ENCODE measurements at places on chromosomes 7 and 10.
A peak's percentile ranks its signal among the peaks of the same experiment; 100 is the strongest.

- H3K27ac ChIP-seq: no peak overlapping the region
- no peaks in the 10 kb centered on the region for H3K36me3 ChIP-seq
- no peaks in the 10 kb centered on the region for H3K27me3 ChIP-seq
Observed at GRCh38 chr10:72679838-72680241, 12.1 kb upstream of the MCU start.

GRCh38 chr10:131831561-131831960 lies 69.2 kb upstream of the PPP2R2D start:
- no peaks in the 10 kb centered on the region for H3K36me3 ChIP-seq
- H3K27ac ChIP-seq: no peak overlapping the region
- no peaks in the 10 kb centered on the region for H3K4me1 ChIP-seq
- no peak overlapping the region for H3K4me3 ChIP-seq

GRCh38 chr10:110996256-110996655 lies 76.9 kb downstream of the SHOC2 start:
- DNase-seq: no peak
- H3K4me1 ChIP-seq: peaks cover 4% of the 10 kb centered on the region
- H3K4me3 ChIP-seq: no peak overlapping the region
- no peaks in the 10 kb centered on the region for H3K27me3 ChIP-seq

- no peaks in the 10 kb centered on the region for H3K27me3 ChIP-seq
- H3K4me3 ChIP-seq: peak overlapping the region; percentile 57
- DNase-seq: no peak
- peaks cover 3% of the 10 kb centered on the region for H3K36me3 ChIP-seq
Observed at GRCh38 chr10:71314694-71315225, 4.3 kb upstream of the SLC29A3 start.

- H3K27me3 ChIP-seq: peaks cover 32% of the 10 kb centered on the region
- no peak overlapping the region for H3K27ac ChIP-seq
- H3K4me1 ChIP-seq: no peaks in the 10 kb centered on the region
- H3K4me3 ChIP-seq: no peak overlapping the region
Observed at GRCh38 chr10:95819620-95820329, 63.8 kb downstream of the ENTPD1 start.

DNA sequence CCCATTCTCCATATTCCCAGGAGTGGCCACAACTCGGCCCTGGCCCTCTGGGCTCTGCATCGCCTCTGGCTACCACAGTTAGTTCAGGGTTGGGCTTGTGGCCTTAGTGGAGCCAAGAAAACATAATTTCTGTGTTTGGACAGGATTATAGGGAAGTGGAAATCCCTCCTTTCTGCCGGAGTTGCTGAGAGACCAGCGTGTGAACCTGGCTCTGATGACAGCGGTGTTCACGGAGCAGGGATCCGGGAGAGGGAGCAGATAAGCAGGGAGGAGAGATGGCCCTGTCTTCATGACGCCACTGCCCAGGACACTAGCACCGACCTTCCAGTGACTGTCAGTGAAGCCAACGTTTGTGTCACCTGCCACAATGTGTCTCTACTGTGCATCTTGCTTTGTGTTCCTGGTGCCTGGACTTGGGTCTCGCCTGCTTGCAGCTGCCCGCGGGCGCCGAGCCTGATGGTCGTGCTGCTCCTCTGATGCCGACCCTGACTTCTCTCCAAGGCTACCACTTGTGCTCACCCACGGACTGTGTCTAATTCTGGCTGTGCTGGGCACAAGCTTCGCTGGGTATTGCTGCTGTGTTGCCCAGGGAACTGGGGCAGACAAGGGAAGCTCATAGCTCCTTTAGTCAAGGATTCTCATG lies 67.0 kb upstream of the VIPR2 start:
- no peak for DNase-seq
- no peaks in the 10 kb centered on the region for H3K36me3 ChIP-seq
- H3K27me3 ChIP-seq: no peaks in the 10 kb centered on the region
- no peaks in the 10 kb centered on the region for H3K4me1 ChIP-seq
- H3K4me3 ChIP-seq: no peak overlapping the region
- H3K27ac ChIP-seq: no peak overlapping the region

GRCh38 chr7:91537260-91538152 lies 273.3 kb downstream of the FZD1 start:
- H3K27ac ChIP-seq: peak overlapping the region; percentile 57
- peaks cover 18% of the 10 kb centered on the region for H3K4me1 ChIP-seq
- DNase-seq: no peak
- H3K27me3 ChIP-seq: no peaks in the 10 kb centered on the region

DNA sequence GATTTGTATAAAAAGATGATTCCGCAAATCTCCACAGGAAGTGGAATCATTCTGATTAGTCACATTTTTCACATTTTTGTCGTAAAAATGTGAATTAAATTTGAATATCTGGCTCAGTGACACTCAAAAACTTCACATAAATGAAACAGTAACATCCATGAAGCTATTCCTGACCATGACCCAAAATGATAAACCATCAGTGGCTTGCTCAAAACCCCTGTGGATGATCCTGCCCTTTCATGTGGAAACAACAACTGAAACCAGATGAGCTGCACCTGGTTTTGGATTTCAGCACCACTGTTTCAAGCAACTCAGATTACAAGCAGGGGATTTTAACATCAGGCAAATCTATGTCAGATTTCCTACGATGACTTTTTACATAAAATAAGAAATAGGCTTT lies 80.3 kb downstream of the AMPH start:
- no peak for DNase-seq
- no peaks in the 10 kb centered on the region for H3K36me3 ChIP-seq
- no peak overlapping the region for H3K4me3 ChIP-seq
- H3K27me3 ChIP-seq: peaks cover 41% of the 10 kb centered on the region

GRCh38 chr10:82267014-82267413 lies 392.0 kb downstream of the NRG3 start:
- H3K4me3 ChIP-seq: no peak overlapping the region
- peaks cover 10% of the 10 kb centered on the region for H3K27me3 ChIP-seq
- no peaks in the 10 kb centered on the region for H3K4me1 ChIP-seq
- no peak for DNase-seq

DNA sequence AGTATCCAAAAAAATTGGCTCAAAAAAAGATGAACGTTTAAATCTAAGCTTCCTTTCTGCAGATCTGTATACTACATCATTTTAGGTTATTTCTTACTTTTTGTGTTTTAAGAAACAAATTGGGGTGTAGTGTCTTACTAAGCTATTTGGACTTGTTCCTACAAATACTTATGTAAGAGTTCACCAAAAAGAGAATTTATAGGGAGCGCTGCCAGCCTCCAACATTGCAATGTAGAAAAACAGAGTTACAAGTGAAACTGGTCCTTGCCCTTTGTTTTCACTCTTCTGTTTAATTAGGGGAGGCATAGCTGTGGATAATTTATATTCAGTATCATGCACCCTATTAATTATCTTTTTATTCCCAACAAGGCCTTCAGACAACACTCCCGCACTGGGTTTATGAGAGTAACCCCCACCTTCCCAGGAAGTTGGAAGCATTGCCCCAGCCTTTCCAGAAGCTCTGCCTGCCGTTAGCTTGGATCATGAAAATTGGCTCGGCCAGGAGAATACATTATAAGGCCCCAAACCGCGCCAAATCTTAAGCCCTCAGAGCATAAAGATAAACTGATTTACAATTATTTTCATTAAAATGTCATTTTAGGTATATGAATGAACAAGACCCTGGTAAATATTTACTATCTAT lies 261.8 kb upstream of the KLF6 start:
- H3K4me1 ChIP-seq: no peaks in the 10 kb centered on the region
- DNase-seq: no peak
- peaks cover 8% of the 10 kb centered on the region for H3K36me3 ChIP-seq
- H3K4me3 ChIP-seq: no peak overlapping the region
- no peak overlapping the region for H3K27ac ChIP-seq
- H3K27me3 ChIP-seq: no peaks in the 10 kb centered on the region

DNA sequence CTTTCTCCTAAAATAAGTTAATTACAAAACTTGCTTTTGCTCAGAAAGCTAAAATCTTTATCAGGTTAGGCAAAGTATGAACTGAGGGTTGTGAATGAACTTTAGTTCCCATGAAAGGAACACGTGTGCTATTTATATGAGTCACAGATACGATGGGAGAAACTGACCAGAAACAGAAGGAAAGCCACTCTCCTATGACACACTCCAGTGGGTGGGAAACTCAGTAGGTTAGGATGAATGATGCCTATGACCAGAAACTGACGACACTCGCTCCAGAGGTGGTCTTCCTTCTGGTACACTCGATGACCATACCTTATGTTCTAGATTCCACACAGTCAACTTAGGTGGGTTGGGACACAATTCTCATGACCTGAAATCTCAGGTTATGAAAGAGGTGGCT lies 215.7 kb upstream of the INHBA start:
- peaks cover 18% of the 10 kb centered on the region for H3K4me1 ChIP-seq
- H3K36me3 ChIP-seq: no peaks in the 10 kb centered on the region
- no peaks in the 10 kb centered on the region for H3K27me3 ChIP-seq
- H3K4me3 ChIP-seq: no peak overlapping the region
- DNase-seq: no peak

DNA sequence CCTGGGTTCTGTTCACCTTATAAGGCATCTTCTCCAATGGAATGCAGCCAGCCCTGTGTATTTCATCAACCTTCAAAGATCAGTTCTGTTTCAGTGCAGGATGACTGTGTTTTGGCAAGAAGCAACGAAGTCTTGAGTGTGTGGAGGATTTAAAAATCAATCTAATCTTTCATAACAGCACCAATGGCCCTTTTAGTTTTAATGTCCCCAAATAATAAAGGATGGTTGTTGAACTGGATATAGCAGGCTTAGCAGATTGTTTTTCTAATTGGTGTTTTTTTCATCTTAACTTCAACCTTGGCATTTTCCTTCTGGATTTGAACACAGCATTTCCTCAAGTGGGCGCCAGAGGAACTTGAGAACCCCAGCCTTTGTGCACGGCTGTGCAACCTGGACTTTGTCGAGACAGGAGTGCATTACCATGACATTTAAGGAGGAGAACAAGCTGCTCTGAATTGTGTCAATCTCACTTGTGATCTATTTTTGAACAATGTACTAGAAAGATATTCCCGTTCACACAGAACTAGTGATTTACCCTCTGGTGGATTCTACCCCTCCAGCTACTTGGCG lies 313.3 kb upstream of the AKR1E2 start:
- no peaks in the 10 kb centered on the region for H3K36me3 ChIP-seq
- H3K27me3 ChIP-seq: no peaks in the 10 kb centered on the region
- peak overlapping the region; percentile 72 for H3K27ac ChIP-seq
- no peak overlapping the region for H3K4me3 ChIP-seq
- H3K4me1 ChIP-seq: peaks cover 23% of the 10 kb centered on the region

GRCh38 chr10:117896517-117896916 lies 150.2 kb downstream of the RAB11FIP2 start:
- no peaks in the 10 kb centered on the region for H3K36me3 ChIP-seq
- no peak overlapping the region for H3K27ac ChIP-seq
- no peak for DNase-seq

DNA sequence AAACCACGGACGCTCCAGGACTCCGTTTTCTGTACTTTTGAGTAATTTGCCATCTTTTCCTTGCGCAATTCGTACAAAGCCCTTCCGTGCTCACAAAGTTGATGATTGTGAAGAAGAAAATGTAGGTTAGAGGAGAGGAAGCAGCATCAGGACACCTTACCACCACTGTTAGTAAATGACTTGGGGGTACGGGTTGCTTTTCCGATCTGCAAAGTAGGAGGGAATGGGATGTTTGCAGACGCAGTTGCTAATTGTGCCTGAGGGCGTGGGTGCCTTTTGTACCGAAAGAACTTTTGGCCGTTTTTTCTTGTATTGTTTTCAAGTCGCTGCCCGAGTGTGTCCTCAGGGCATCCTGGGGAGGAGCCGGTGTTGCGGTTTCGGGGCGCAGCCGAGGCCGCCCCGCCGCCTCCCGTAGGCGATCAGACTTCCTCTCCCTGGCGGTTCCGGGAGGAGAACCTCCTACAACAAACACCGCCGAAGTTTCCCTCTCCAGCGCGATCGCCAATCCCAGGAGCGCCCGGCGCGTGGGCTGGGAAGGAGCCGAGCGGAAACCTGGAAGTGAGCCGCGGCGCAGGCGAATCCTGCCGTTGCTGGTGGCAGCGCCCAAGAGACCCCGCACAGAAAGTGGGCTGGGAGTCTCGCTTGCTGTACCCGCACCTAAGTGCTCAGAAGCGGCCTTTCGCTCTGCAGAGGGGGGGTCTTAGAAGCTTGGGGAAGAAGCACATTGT lies 1.0 kb downstream of the PRR15 start:
- H3K36me3 ChIP-seq: no peaks in the 10 kb centered on the region
- H3K4me3 ChIP-seq: peak overlapping the region; percentile 81
- H3K27ac ChIP-seq: peak overlapping the region; percentile 45
- peaks cover 26% of the 10 kb centered on the region for H3K27me3 ChIP-seq
- peaks cover 18% of the 10 kb centered on the region for H3K4me1 ChIP-seq
- DNase-seq: no peak

- H3K27ac ChIP-seq: peak within 1 kb of the TSS; percentile 97
- H3K27me3 ChIP-seq: no peaks in the 10 kb centered on the region
- peaks cover 48% of the 10 kb centered on the region for H3K4me1 ChIP-seq
- peak within 1 kb of the TSS; percentile 90 for H3K4me3 ChIP-seq
- peak; percentile 84 for DNase-seq
Observed at GRCh38 chr7:35694784-35695472, at the start of gene HERPUD2. HERPUD2 (minus strand) TSS chr7:35695135; CDS start chr7:35694330, 805 bp downstream.

DNA sequence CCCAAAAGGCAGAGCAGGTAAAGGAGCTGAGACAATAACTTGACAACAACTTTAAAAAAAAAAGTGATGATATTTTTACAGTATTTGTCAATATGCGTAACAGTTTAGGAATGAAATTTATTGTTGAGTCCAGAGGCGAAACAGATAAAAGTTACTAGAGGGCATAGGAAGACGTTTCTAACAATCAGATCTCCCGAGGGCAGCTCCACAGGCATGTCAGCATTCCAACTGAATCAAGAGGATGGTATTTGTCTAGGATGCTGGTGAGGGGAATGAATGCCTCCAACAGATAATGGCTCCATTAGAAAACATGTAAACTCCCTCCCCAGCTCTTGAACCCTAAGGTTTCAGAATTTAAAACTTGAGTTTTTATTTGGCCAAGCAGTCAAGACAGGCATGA lies 733.9 kb upstream of the SORCS1 start:
- no peaks in the 10 kb centered on the region for H3K4me1 ChIP-seq
- no peak for DNase-seq
- H3K36me3 ChIP-seq: no peaks in the 10 kb centered on the region

GRCh38 chr7:135158874-135159273 lies 11.0 kb downstream of the TMEM140 start:
- H3K36me3 ChIP-seq: peaks cover 32% of the 10 kb centered on the region
- no peak overlapping the region for H3K4me3 ChIP-seq
- no peaks in the 10 kb centered on the region for H3K27me3 ChIP-seq
- peaks cover 13% of the 10 kb centered on the region for H3K4me1 ChIP-seq
- no peak overlapping the region for H3K27ac ChIP-seq

GRCh38 chr10:98346847-98347246 lies 68.1 kb downstream of the PYROXD2 start:
- peaks cover 7% of the 10 kb centered on the region for H3K4me1 ChIP-seq
- H3K27ac ChIP-seq: no peak overlapping the region
- no peak overlapping the region for H3K4me3 ChIP-seq
- peaks cover under 1% of the 10 kb centered on the region for H3K27me3 ChIP-seq
